ENCODE measurements at places on chromosomes 13 and 19.

- DNase-seq: no peak
These were observed 11.8 kb downstream of the STK11 start for GRCh38 chr19:1217366-1217765.

- no peak for DNase-seq
These were observed 20.2 kb upstream of the DGKH start for GRCh38 chr13:42028113-42028799.

DNA sequence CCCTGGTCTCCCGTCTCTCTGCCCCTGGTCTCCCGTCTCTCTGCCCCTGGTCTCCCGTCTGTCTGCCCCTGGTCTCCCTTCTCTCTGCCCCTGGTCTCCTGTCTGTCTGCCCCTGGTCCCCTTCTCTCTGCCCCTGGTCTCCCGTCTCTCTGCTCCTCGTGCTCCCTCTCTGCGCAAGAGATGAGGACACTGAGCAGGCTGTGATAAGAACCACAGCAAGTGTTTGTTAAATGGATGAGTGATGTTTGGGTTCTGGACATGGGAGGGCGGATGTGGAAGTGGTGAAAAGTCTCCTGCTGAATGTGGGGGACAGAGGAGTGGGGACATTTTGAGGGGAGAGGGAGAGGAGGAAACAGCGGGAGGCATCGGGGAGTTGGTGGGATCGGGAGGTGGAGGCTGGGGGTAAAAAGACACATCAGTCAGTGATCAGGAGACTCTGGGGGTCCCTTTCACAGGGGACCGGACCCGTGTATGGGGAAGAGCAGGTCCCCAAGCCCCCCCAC, 8.0 kb downstream of the NPAS1 start:
- DNase-seq: no peak

DNA sequence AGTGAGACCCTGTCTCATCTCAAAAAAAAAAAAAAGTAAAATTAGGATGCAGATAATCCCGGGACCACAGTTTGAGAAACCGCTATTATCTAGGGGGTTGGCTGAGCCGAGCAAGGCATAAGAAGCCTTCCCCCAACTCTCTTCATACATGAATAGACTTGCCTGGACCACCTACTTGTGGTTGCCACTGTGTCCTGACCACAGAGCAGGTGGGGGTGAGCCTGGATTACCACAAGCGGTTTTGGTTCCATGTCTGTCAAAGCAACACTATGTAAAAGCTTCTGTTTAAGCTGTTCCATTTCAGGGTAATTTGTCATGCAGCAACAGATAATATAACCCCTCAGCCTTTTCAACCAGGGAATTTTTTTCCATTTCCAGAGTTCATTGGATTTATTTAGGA, 3.3 kb upstream of the NAPA start:
- no peak for DNase-seq

DNA sequence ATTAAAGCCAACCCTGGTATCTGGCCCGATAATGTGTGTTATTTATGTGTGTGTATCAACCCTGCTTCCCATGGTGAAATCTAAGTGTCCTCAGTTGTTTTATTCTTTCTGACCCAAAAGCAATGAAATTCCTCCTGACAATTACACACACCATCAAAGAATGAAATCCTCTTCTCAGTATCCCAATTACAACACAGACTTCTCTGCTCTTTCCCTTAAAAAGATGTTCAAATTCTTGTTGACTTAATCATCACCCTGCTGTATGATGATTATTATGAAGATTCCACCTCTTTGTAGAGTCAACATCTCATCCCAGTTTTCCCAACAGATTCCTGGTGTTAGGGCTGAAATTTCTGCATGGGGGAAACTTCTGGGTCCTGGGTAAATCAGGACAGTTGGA, 8.9 kb upstream of the TRPC4 start:
- no peak for DNase-seq

DNA sequence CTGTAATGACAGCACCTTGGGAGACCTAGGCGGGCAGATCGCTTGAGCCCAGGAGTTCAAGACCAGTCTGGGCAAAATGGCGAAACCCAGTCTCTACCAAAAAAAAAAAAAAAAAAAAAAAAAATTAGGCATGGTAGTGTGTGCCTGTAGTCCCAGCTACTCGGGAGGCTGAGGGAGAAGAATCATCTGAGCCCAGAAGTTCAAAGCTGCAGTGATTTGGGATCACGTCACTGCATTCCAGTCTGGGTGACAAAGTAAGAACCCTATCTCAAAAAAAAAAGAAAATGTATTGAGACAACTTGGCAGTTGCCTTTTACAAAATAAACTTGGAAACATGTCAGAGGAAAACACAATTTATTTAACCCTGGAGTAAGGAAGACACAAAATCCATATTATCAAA, 26.8 kb downstream of the RBM26 start:
- DNase-seq: no peak

- DNase-seq: no peak
These were observed 534 bp downstream of the CAB39L start for GRCh38 chr13:49443357-49443703.

DNA sequence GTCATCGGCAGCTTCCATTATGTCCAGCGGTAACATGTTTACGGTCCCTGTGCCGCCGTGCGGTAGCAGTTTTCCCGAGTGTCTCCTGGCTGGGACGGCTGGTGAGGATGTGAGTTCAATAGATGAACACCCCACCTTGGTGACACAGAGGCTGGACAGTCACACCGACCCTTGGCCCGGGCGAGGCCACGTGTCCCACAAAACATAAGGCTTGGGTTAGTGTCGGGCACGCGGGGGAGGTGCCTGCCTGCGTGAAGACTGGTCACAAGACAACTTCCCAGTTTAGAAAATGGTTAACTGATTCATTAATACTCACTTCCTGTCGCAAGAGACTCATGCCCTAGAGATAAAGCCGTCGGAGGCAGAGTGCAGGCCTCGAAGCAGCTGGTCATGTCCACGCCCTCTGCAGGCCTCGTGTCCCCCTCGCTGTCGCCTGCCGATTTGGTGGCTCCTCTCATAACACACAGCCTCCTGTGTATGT, 17.2 kb downstream of the RASA3 start:
- DNase-seq: no peak

DNA sequence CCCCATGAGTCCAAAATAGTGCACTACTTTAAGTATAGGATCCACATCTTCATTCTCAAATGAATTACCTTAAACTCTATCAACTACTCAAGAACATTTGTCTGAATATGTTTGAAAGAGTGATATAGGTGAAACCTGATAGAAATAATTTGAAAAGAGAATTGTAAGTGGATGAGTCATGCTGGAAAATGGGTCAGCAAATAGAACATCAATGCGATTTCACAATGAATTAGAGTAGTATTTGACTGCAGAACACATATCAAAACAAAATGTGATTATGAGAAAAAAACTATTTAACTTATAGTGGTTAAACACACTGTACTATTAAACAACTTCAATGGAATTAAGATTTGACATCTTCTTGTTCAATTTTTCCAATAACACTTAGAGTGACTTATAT, 300.6 kb upstream of the KLHL1 start:
- DNase-seq: no peak

DNA sequence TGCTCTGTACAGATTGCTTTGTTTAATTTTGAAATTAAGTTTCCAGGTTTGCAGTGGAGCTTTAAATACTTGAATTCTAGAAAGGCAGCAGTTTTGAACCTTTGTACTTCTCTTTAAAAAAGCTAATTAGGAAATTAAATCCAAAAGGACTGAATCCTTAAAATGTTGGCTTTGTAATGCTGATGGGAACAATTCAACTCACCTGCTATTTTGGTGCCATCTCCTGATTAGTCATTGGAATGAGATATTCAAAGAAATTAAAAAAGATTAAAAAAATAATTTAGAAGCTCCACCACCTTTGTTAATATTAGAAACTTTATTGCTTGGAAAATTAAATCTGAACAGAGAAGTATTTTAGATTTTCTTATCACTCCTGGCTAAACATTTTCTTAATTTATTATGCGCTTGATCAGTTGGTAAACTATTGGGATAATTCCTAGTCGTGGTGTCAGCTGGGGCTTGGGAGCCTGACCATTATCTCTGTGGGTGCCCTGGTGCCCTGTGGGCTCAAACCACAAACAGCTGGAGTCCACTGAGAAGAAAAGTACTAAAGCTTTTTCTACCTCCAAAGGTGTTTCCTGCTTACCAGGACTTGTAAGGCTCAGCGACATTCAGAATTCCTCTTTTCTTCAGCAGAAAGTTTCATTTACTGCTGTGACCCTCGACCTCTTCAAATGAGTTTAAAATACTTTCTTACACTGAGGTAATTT, 540.4 kb downstream of the DIAPH3 start:
- DNase-seq: no peak

All from T follicular helper cell (primary cell).